ENCODE measurements at places on chromosomes 7 and 10.

DNA sequence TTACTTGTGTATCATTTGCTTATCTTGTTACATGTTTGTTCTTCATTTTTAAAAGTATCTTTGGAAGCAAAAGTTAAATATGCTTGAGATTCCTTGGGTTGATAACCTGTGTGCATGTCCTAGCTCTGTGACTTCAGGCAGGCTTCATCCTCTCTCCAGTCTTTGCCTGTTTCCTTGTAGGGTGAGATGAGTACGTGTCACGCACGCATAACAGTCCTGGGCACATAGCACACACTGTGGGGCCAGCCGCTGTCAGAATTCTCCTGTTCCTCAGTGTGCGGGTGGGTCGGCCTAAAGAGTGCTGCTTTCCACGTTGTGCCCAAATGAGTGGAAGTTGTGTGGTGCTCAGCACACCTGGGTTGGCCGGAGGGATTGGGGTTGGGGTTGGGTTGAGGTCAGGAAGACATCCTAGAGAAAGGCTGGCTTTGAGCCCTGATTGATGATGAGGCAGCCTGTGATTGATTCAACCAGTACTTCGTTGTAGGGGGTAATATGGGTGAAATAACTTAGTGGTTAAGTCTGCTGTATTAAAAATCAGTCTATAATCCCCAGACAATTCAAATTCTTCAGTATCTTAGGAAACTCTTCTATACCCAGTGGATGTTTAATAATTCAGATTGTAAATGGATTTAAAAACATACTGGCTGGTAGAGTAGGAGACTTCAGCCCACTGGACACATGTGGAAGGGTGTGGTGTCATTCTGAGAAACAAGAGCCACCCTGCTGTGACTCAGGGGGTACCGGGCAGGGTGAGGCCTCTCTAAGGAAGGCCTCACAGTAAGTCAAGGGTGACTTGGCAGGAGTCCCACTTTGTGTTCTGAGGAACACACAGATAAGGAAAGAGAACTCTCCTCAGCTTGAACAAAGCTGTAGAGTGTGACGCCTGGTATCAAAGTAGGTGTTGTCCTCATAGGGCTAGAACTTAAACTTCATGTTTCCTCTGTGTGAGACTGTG, 54.8 kb downstream of the DAGLB start:
- H3K27ac ChIP-seq = no peak overlapping the region
- H3K36me3 ChIP-seq = peaks cover 17% of the 10 kb centered on the region
- no peak overlapping the region for H3K4me3 ChIP-seq
- no peaks in the 10 kb centered on the region for H3K4me1 ChIP-seq
- no peak for DNase-seq

- no peaks in the 10 kb centered on the region for H3K36me3 ChIP-seq
- H3K4me1 ChIP-seq = no peaks in the 10 kb centered on the region
- no peak overlapping the region for H3K27ac ChIP-seq
- DNase-seq = no peak
- no peaks in the 10 kb centered on the region for H3K27me3 ChIP-seq
- H3K4me3 ChIP-seq = no peak overlapping the region
These were observed 73.0 kb downstream of the MICU1 start for GRCh38 chr10:72552857-72553256.

DNA sequence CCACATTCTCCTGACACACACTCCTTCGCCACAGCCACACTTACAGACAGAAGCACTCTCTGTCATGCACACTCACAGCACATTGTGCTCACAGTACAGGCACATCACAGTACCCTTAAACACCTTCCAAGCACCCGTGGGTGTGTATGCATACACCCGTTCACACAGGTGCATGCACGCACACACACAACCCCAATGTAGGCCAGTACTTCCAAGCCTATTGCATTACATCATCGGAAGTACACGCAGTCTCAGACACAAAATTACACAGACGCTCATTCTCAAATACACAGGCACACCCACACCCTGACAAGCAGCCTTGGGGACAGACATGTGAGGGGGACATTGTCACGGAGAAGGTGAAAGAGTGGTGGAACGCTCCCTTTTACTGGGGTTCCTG, 11.1 kb downstream of the KAZALD1 start:
- H3K27me3 ChIP-seq = no peaks in the 10 kb centered on the region
- H3K36me3 ChIP-seq = no peaks in the 10 kb centered on the region
- peaks cover 23% of the 10 kb centered on the region for H3K4me1 ChIP-seq

DNA sequence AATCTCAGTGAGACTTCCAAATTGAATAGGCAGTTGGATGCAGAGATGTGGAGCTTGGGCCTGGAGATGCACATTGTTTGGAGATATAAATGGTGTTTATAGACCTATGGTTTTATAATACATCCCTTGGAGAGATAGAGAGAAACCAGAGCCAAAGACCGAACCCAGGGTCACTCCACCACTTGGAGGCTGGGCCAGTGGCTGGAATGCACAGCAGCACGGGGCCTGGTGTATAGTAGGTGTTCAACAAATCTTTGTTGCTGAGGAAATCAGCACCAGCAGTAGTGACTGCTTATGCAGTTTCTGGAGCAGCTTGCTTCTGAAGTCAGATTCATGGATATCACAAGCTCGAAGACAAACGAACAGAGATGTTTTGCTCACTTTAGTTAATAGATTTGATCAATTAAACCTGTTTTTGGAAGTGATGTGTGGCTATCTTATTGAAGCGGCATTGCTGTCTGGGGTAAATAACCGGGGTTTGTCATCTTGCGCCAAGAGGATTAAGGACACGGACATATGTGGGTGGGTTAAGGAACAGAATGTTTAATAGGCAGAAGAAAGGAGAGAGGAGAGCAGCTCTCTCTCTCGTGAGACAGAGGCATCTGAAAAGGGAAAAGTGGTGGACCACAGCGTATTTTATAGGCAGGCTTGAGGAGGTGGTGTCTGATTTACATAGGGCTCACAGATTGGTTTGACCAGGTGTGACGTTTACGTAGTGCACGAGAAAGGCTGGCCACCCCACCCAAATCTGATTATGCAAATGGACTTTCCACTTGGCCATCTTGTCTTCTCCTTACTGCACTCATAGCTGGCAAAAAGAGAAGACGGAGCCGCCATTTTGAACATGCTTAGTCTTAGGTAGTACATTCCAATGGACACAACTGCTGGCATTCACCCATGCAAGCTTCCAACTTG, 11.1 kb downstream of the RBP4 start:
- H3K36me3 ChIP-seq = no peaks in the 10 kb centered on the region
- no peak overlapping the region for H3K4me3 ChIP-seq
- no peaks in the 10 kb centered on the region for H3K27me3 ChIP-seq
- no peak overlapping the region for H3K27ac ChIP-seq
- no peak for DNase-seq

GRCh38 chr7:89232-90019, 102.9 kb upstream of the FAM20C start:
- DNase-seq = no peak
- H3K4me1 ChIP-seq = no peaks in the 10 kb centered on the region
- no peaks in the 10 kb centered on the region for H3K27me3 ChIP-seq
- H3K36me3 ChIP-seq = no peaks in the 10 kb centered on the region

DNA sequence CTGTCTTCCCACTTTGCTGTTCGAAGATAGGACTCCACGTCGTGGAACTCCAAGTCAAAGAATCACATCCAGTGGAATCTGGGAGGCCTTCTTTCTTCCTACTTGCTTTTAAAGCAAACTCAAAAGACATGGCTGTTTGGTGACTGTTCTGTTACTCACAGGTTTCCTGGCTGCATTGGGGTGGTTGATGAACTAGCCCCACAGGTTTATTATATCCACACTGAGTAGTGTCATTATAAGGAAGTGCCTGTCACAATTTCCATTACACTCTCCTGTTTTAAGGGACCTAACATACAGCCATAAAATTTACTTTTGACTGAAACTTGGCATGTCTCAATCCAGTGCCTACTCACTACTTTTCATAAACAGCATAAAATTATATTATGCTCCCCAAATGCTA, 287.3 kb upstream of the SP4 start:
- no peaks in the 10 kb centered on the region for H3K36me3 ChIP-seq
- no peaks in the 10 kb centered on the region for H3K4me1 ChIP-seq
- no peak overlapping the region for H3K4me3 ChIP-seq
- H3K27me3 ChIP-seq = no peaks in the 10 kb centered on the region
- DNase-seq = no peak

GRCh38 chr7:22016507-22016906, 70.8 kb upstream of the CDCA7L start:
- no peak overlapping the region for H3K27ac ChIP-seq
- no peaks in the 10 kb centered on the region for H3K36me3 ChIP-seq
- no peak overlapping the region for H3K4me3 ChIP-seq
- no peaks in the 10 kb centered on the region for H3K27me3 ChIP-seq

DNA sequence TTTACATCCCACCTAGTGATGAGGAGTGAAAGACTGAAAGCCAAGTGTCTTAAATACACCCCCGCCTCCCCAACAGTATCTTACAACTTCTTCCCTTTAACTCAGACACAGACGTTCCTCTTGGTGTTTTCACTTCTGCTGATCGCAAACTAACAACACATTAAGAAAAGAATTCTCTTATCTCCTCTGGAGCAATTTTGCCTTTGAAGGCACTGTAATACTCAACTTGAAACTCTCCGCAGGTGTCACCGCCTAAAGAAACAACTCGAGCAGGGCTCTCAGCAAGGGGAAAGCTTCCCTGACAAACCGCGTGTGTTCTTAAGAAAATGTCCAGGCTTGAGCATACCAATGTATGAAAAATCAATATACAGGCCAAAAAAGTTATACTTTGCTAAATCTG, 452 bp downstream of the SEMA3C start:
- peak overlapping the region; percentile 72 for H3K4me3 ChIP-seq
- peak overlapping the region; percentile 18 for H3K27ac ChIP-seq
- H3K36me3 ChIP-seq = no peaks in the 10 kb centered on the region
- peak; percentile 69 for DNase-seq
- no peaks in the 10 kb centered on the region for H3K27me3 ChIP-seq

DNA sequence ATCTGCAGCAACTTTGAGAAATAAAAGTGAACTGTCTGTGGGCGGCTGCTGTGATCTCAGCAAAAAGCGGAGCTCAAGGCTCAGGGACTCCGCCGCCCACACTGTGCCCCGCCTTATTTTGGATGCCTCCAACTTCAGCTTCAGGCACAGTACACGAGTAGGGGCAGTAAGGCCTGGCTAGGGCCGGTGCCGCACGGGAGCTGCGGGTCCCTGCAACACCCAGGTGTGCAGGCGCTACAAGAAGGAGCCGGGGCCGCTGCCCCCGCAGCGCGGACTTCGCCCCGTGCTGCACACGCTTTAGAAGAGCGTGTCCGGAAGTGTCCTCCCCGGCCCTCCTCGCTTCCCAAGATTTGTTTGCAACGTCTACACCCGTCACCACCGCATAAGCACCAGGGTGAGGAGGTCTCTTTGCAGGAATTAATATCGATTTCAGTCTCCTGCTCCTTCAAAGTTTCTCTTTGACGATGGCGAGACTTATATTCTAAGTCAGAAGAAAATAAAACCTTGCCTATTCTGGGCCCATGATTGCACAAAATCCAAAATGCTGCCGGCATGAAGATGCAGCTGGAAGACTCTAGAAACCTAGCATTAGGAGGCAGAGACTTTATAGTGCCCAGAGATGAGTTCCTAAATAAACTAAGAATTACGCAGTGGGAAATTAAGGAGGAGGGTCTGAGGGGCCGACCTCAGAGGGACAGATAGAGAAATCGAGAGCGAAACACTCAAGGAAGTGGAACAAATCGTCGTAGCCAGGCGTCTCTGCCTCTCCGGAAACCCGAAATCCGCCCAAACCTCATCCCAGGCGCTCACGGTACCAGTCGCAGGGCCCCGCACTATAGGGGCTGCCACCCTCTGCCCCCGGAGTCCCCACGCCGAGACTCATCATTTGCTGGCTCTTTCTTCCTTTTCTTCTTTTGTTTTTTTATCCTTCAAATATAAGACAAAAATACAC, 6.4 kb downstream of the VAX1 start:
- peaks cover 21% of the 10 kb centered on the region for H3K27me3 ChIP-seq
- no peak overlapping the region for H3K27ac ChIP-seq
- H3K36me3 ChIP-seq = no peaks in the 10 kb centered on the region
- no peak for DNase-seq

DNA sequence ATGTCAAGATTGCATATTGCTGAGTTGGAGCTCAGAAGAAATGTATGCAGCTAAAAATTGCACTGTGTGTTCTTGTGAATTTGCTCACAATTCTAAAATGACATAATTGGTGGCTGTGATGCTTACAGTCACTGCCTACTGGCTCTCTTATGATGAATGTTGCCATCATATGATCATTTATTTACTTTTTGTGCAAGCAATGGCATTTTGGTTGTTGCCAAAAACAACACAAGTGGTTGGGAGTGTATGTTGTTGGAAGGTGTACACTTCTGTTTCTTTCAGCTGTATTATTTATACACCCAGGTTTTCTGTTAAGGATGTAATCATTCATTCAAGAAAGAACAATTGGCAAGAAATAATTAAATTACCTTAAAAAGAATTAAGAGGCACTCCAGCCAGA, 28.9 kb downstream of the PON1 start:
- H3K4me1 ChIP-seq = no peaks in the 10 kb centered on the region
- H3K36me3 ChIP-seq = no peaks in the 10 kb centered on the region
- H3K27me3 ChIP-seq = no peaks in the 10 kb centered on the region
- H3K27ac ChIP-seq = no peak overlapping the region
- no peak overlapping the region for H3K4me3 ChIP-seq
- no peak for DNase-seq

- H3K27ac ChIP-seq = no peak overlapping the region
- H3K36me3 ChIP-seq = peaks cover 9% of the 10 kb centered on the region
- no peaks in the 10 kb centered on the region for H3K4me1 ChIP-seq
- no peaks in the 10 kb centered on the region for H3K27me3 ChIP-seq
- no peak for DNase-seq
These were observed 26.7 kb downstream of the WAC start for GRCh38 chr10:28559618-28560017.

- no peak overlapping the region for H3K27ac ChIP-seq
- no peaks in the 10 kb centered on the region for H3K4me1 ChIP-seq
- no peak for DNase-seq
- no peaks in the 10 kb centered on the region for H3K27me3 ChIP-seq
These were observed 77.4 kb downstream of the WIPF3 start for GRCh38 chr7:29883462-29884398.

DNA sequence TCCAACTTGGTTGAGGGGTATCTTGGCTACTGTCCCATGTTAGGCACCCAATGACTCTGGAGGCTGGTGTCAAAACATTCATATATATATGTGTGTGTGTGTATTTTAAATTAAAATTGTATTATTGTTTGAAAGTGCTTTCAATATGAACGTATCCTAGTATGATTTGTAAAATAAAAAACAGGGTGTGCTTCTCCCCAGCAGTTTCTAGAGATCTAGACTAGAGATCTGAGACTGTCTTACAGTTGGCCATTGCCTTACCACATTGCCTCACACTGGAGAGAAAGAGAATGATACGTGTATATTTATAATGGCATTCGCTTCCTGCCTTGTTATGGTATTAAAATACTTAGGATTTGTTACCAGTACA, 1.2 kb downstream of the BAG3 start:
- peak overlapping the region; percentile 1 for H3K27ac ChIP-seq
- H3K4me1 ChIP-seq = peaks cover 12% of the 10 kb centered on the region
- no peaks in the 10 kb centered on the region for H3K36me3 ChIP-seq
- no peaks in the 10 kb centered on the region for H3K27me3 ChIP-seq
- peak overlapping the region; percentile 74 for H3K4me3 ChIP-seq

GRCh38 chr10:45408421-45409319, 34.7 kb downstream of the ALOX5 start:
- no peak overlapping the region for H3K4me3 ChIP-seq
- no peaks in the 10 kb centered on the region for H3K27me3 ChIP-seq
- H3K27ac ChIP-seq = peak overlapping the region; percentile 35
- peak; percentile 66 for DNase-seq
